Activated effector memory CD4-positive, alpha-beta T cell treated with Interleukin-2 at 50 U/mL for 16 hours (primary cell): ENCODE measurements at places on chromosomes 7 and 10.

DNA sequence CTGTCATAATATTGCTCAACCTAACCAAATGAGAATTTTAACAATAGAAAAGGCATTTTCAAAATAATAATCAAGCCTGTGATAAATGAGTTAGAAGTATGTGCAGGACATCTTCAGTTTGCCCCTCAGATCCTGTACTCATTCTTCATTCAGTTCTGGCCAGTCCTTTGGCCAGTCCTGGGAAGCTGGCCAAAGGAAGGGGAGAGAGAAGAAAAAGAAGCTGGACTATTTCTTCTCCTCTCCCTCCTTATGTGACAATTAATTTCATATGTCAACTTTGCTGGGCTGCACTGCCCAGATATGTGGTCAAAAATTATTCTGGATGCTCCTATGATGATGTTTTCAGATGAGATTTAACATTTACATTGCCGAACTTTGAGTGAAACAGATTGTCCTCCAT lies 31.6 kb upstream of the ITGB8 start:
- no peak for DNase-seq

- DNase-seq = no peak
Measured at GRCh38 chr7:45196374-45196773, 38.8 kb downstream of the RAMP3 start.

GRCh38 chr10:93026072-93026471 lies 34.5 kb upstream of the CYP26C1 start:
- no peak for DNase-seq

- no peak for DNase-seq
Measured at GRCh38 chr7:92598310-92598981, 8.3 kb upstream of the FAM133B start.

- DNase-seq = no peak
Measured at GRCh38 chr10:57094965-57095364, 733.9 kb upstream of the ZWINT start.
